ENCODE measurements at places on chromosomes 7 and 10. TPM values are rescaled to one million over a fixed set of nuclear protein-coding genes. Genes with fewer than 3 reads are reported as not detected.

The CALN1 gene
- total RNA-seq: 0.25 TPM

The AGAP9 gene
- total RNA-seq: 24.0 TPM

The COL17A1 gene
- total RNA-seq: 3.6 TPM

The SPDYE11 gene
- 0.11 TPM for total RNA-seq

The VWA2 gene
- total RNA-seq: 14.4 TPM

The CYP3A7 gene
- total RNA-seq: not detected

The JAZF1 gene
- 5.5 TPM for total RNA-seq

DNA sequence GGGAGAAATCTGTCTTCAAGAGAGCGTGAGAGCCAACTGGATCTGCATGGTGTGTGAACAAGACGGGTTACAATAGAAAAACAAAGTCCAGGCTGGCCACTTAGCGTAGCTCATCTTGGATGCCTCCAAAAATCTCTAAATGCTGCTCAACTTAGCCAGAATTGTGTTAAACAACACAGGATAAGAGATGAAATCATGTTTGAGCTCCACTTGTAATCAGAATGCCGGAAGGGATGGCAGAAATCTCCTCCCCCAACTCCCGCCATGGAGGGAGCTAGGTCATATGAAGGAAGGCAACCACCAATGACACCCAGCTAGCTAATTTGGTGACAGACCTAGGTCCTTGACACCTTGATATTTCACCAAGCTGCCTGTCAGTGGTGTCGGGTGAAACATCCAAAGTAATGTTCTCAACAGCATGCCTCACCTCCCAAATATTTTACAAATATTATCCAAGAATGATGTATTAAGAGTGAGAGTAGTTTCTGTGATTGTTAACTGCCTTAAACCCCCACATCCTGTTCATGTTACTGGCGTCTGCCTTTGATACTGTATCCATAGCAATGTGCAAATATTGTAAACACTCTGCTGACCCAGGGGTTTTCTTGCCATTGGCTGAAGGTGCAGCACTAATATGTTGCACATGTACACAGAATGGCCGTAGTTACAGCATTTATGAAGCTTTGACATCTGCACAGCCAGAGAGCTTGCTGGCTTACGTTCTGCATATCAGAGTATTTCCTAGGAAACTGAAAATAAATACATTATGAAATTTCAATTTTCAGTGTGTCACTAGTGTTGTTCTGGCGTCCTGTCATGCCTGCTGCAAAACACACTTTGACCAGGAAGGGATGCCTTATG lies 25.8 kb downstream of the TMEM254 start:
- no peak for DNase-seq

GRCh38 chr10:116737627-116738327 lies 4.6 kb downstream of the HSPA12A start:
- no peak for DNase-seq

GRCh38 chr10:13904064-13904463 lies 317.3 kb downstream of the PRPF18 start:
- no peak for DNase-seq

DNA sequence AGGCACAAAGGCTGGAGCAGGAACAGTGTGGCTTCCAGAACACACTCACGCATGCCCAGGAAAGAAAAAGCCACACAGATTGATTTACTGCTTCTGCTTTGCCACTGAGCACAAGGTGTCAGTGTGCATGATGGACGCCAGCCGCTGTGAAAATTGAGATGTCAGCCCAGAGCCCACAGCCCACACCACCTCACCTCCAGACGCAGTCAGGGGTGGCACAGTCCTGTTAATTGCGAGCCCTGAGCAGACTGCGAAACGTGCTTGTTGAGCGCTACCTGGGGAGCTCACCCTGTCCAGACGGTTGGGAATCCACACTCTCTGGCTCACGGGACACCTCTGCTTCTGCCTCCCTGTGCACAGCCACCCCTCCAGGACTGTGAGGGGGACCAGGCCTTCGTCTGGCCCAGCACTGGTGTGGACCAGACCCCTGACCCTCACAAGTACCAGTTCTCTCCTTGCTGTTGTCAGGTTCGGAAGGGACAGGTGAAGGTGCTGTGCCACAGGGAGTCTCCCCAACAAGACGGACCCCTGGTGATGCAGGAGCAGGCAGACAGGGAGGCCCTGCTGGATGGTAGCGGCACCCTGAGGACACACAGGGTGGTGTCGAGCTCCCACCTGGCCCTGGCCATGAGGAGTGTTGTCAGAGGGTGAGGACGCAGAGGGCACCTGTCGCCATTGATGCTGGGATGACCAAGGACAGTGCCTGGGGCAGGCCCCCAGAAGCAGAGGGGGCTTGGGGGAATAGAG lies 15.3 kb downstream of the RASGEF1A start:
- no peak for DNase-seq

- DNase-seq: no peak
Observed at GRCh38 chr7:77315182-77315591, 101.0 kb downstream of the GSAP start.

GRCh38 chr7:70317356-70317755 lies 719.1 kb downstream of the AUTS2 start:
- DNase-seq: no peak

- no peak for DNase-seq
Observed at GRCh38 chr7:115779561-115779960, 251.0 kb downstream of the TFEC start.

- DNase-seq: no peak
Observed at GRCh38 chr7:6546498-6547251, 4.6 kb downstream of the GRID2IP start.

DNA sequence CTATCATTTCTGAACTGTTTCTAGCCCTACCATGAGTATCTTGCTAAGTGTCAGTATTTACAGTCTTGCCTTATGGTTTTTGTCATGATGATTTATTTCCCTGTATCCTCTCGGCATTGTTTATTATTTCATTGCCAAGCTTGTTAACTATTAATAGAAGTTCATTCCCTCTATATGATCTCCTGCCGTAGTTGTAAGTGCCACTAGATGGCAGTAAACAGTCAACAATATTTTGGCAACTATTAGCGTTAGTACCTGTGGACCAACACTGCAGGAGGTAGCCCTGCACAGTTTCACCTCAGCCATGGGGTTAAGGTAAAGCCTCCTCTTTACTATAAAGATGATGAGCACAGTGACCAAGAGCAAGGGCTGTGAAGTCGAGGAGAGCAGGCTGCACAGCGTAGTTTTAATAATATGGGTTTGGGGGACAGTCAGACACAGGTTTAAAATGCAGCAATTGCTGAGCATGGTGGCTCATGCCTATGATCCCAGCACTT lies 26.1 kb upstream of the CCNJ start:
- no peak for DNase-seq

DNA sequence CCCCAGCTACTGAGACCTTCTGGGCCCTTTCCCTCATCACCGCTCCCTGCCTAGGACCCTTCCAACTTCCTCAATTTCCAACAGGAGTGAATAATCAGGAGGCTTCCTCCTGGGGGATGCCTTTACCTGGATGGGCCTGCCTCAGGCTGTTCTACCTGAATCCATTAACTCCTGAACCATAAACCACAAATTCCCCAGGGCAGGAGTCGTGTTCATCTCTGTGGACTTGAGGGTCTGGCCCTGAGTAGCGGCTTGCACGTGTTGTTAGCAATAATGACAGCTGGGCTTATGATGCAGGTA lies 105.1 kb upstream of the GPR26 start:
- DNase-seq: no peak

DNA sequence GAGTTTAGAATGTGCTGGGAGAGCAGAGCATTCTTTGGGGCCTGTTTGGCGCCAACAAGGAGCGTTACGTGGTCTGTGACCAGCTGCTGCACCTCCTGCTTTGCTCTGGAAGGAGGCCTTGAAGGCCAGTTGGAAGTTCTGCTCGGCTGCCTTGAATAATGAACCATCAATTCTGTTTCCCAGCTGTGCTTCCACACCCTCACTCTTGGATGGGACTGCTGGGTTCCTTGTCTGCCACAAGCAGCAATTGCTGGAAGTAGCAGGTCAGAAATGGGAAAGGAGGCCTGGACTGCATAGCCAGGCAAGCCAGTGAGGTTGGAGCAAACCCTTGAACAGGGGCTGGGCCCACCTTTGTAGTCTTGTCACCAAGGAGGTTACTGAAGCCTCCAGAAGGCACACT lies 86.6 kb upstream of the INSYN2A start:
- no peak for DNase-seq

DNA sequence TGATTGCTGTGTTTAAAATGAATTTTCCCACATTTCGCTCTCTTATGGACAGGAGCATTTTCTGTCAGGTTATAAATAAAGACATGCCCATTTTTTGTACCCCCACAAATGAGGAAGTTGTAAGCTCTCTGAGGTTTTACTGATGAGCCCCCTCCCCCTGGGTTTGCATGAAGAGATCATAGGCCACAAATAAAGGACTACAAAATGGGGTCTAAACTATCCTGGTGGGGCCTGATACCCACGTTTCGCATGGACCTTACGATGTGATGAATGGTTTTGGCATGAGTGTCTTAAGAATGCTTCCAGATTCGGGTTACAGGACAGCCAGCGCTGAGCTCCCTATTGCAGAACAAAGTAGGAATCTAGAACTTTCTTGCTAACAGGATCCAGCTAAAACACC lies 5.8 kb downstream of the IKZF1 start:
- DNase-seq: no peak

GRCh38 chr7:42843205-42843800 lies 68.6 kb downstream of the C7orf25 start:
- DNase-seq: no peak

All from mesothelial cell of epicardium (in vitro differentiated cells).